Activated T-cell treated with anti-CD3 and anti-CD28 coated beads, Interleukin-2, amount 50 U/mL, for 48 hours (primary cell): ENCODE measurements at places on chromosomes 7 and 10.

GRCh38 chr10:58556516-58557165, 44.0 kb downstream of the BICC1 start:
- no peak for DNase-seq

DNA sequence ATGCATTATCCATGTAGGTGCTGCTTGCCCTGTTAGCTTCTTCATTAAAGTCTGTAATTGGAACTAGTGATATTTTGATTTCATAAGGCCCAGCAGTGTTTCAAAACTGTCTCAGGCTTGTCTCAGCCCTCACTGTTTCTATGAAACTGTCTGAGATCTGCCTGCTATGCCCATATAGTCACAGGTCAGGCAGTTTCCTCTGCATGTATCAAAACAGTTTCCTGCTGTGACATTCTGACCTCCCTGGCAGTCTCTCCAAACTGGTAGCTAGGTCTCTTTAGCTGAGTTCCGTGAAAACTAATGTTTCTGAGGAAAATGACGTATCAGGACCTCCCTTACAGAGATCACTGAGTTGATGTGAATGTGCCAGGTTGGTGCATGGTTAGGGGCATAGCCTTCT, 18.9 kb upstream of the SEMA3D start:
- DNase-seq: no peak

GRCh38 chr7:7595451-7595850, 28.8 kb downstream of the MIOS start:
- no peak for DNase-seq

GRCh38 chr7:132869166-132869861, 212.6 kb downstream of the CHCHD3 start:
- no peak for DNase-seq

DNA sequence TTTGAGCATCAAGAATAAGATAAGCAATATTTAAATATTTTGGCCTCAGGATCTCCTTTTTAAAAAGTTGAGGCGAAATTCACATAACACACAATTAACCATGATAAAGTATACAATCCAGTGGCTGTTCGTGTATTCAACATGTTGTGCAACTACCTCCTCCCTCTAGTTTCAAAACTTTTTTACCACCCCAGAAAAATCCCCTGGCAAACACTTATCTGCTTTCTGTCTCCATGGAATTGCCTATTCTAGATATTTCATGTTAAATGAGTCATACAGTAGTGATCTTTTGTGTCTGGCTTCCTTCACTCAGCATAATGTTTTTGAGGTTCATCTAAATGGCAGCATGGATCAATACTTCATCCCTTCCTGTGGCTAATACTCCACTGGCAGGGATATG, 31.8 kb upstream of the IL15RA start:
- DNase-seq: no peak
